Thoracic aorta (tissue), 2 donors: ENCODE measurements at places on chromosomes 5 and 9. TPM values are rescaled to one million over a fixed set of nuclear protein-coding genes. Genes with fewer than 3 reads are reported as not detected.

- H3K36me3 ChIP-seq: no peaks in the 10 kb centered on the region
- peaks cover 32% of the 10 kb centered on the region for H3K4me1 ChIP-seq
- no peaks in the 10 kb centered on the region for H3K27me3 ChIP-seq
- peak; percentile 65 for DNase-seq
- H3K27ac ChIP-seq: peak within 1 kb of the TSS; percentile 91
Observed at GRCh38 chr5:40798012-40798800, at the start of gene PRKAA1. Gene PRKAA1, minus strand, starts transcription at chr5:40798374. Its CDS starts 185 bp downstream, at chr5:40798189.

GRCh38 chr9:38233796-38234355, 158.6 kb upstream of the ALDH1B1 start:
- H3K36me3 ChIP-seq: no peaks in the 10 kb centered on the region
- no peak overlapping the region for H3K27ac ChIP-seq
- H3K4me3 ChIP-seq: no peak overlapping the region
- no peaks in the 10 kb centered on the region for H3K27me3 ChIP-seq
- H3K4me1 ChIP-seq: no peaks in the 10 kb centered on the region
- no peak for DNase-seq

DNA sequence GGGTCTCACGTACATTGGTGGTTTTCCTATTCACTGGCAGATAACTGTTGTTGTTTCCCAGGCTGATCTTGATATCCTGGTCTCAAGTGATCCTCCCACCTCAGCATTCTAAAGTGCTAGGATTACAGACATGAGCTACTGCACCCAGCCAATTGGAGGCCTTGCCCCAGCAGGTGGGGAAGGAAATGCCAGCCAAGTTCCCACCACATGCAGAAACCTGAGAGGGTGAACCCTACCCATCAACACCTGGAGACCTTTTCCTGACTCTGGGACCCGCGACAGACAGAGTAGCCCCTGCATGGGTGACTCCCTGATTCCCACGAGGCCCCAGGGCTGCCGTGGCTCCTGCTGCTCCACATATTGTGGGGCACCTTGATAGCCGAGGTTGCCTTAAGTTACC, 107.7 kb downstream of the GDA start:
- no peak overlapping the region for H3K27ac ChIP-seq
- no peaks in the 10 kb centered on the region for H3K4me1 ChIP-seq
- no peak overlapping the region for H3K4me3 ChIP-seq
- no peaks in the 10 kb centered on the region for H3K36me3 ChIP-seq
- DNase-seq: no peak

The CHSY3 gene
- 28.3 TPM for total RNA-seq

GRCh38 chr5:74149395-74149794, 491.1 kb downstream of the ENC1 start:
- H3K4me1 ChIP-seq: no peaks in the 10 kb centered on the region
- no peak overlapping the region for H3K27ac ChIP-seq
- peak; percentile 9 for DNase-seq

DNA sequence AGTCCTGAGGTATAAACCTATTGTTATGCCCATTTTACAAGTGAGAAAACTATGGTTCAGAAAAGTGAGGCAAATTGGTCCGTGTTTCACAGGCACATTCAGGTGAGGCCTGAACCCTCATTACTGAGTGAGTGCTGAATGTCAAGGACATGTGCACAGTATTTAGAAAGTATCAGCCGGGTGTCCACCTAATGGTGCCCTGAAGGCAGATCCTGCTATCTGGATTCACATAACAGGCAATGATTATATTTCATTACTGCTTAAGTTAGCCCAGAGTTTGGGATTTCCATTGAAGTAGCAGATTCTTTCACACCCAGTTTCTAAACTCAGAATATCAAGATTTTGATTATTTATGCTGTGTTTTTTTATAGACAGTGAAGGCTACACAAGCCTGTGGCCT, 142.7 kb downstream of the LHFPL2 start:
- peaks cover 35% of the 10 kb centered on the region for H3K4me1 ChIP-seq
- DNase-seq: no peak
- no peaks in the 10 kb centered on the region for H3K27me3 ChIP-seq

The C9orf153 gene
- total RNA-seq: 0.68 TPM

The FAM78A gene
- 5.0 TPM for total RNA-seq

The DNM1 gene
- total RNA-seq: 7.2 TPM

DNA sequence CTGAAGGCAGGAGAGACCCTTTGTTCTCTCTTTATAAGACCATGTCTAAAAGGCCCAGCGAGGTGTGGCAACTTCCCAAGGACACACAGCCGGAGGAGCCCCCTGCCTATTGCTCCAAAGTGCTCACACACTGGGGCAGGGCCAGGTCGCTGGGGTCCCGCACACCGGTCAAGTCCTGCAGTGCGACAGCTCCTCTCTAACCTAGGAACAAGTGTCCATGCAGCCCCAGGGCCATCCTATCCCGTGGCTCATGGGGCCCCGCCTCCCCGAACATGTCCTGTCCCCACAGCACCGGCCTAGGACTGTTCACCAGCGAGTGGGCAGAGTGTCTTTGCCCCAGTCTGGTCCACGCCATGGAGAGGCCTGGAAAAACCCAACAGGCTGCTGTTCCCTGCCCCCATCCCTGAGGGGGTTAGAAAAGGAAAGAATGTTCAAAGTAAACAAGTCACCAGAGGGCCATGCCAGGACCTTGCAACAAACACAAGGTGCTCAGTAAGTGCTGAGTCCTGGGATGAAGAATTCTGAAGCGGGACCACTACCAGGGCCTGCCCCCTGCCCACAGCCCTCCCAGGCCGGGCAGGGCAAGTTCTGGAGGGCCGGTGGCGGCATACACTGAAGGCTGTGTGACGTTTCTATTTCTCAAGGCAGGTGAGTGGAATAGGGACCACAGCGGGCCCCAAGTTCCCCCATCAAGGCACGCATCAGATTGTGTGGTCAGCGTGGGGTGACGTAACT, 938 bp downstream of the NINJ1 start:
- H3K4me1 ChIP-seq: peaks cover 41% of the 10 kb centered on the region
- no peaks in the 10 kb centered on the region for H3K36me3 ChIP-seq
- H3K27ac ChIP-seq: peak overlapping the region; percentile 97
- H3K4me3 ChIP-seq: peak overlapping the region; percentile 79
- no peaks in the 10 kb centered on the region for H3K27me3 ChIP-seq

The STK32A gene
- total RNA-seq: 9.5 TPM

The STRBP gene
- 2.8 TPM for total RNA-seq

DNA sequence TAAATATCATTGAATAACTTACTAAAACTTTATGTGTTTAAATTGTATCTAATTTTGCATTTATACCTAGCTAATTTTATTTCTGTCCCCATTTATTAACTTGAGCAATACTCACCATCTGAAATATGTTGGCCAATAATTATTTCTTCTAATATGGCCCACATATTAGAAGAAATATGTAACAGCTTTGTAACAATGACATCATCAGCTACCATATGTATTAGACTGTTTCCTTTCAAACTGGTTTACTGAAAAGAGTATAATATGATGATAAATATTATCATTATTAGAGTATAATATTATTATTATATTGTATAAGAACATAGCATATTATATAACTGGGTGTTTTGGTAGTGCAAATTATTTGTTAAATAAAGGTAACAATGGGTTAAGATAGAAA, 220.5 kb downstream of the FBXL7 start:
- H3K36me3 ChIP-seq: no peaks in the 10 kb centered on the region
- no peak overlapping the region for H3K27ac ChIP-seq

The SPINK7 gene
- not detected for total RNA-seq

GRCh38 chr9:76756941-76757673, 7.1 kb upstream of the PCA3 start:
- H3K4me3 ChIP-seq: no peak overlapping the region
- H3K36me3 ChIP-seq: no peaks in the 10 kb centered on the region
- H3K4me1 ChIP-seq: peaks cover 7% of the 10 kb centered on the region
- H3K27ac ChIP-seq: no peak overlapping the region
- DNase-seq: no peak

DNA sequence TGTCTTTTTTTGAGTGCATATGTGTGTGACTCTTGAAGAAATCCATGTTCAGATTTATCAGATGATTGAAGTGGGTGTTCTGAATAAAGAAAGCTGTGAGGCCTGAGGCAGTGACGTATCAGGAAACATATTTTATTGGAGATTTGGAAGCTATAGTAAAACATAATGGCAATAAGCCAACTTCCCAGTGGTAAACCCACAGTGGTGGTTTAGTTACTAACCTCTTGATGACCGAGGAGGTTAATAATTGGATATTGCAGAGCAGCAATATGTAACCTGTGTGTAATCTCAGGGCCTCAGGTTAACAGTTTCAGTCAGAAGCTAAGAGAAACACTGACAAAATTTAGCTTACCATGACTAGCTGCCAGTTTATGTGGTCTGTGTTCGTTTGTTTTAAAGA, 6.9 kb downstream of the RGMB start:
- no peak for DNase-seq
- peaks cover 19% of the 10 kb centered on the region for H3K4me1 ChIP-seq
- no peak overlapping the region for H3K4me3 ChIP-seq
- no peak overlapping the region for H3K27ac ChIP-seq

The ASPN gene
- 122 TPM for total RNA-seq

GRCh38 chr5:40679913-40680681, at the start of gene PTGER4:
Gene PTGER4, plus strand, starts transcription at chr5:40679915. Its CDS starts 1,079 bp downstream, at chr5:40680994.
- DNase-seq: no peak
- no peaks in the 10 kb centered on the region for H3K36me3 ChIP-seq
- peaks cover 15% of the 10 kb centered on the region for H3K4me1 ChIP-seq
- peak within 1 kb of the TSS; percentile 68 for H3K27ac ChIP-seq
- H3K4me3 ChIP-seq: peak within 1 kb of the TSS; percentile 94
- H3K27me3 ChIP-seq: no peaks in the 10 kb centered on the region

- peak overlapping the region; percentile 90 for H3K27ac ChIP-seq
- H3K27me3 ChIP-seq: no peaks in the 10 kb centered on the region
- peak overlapping the region; percentile 77 for H3K4me3 ChIP-seq
Observed at GRCh38 chr9:69759021-69759420, 790 bp downstream of the PTAR1 start.

DNA sequence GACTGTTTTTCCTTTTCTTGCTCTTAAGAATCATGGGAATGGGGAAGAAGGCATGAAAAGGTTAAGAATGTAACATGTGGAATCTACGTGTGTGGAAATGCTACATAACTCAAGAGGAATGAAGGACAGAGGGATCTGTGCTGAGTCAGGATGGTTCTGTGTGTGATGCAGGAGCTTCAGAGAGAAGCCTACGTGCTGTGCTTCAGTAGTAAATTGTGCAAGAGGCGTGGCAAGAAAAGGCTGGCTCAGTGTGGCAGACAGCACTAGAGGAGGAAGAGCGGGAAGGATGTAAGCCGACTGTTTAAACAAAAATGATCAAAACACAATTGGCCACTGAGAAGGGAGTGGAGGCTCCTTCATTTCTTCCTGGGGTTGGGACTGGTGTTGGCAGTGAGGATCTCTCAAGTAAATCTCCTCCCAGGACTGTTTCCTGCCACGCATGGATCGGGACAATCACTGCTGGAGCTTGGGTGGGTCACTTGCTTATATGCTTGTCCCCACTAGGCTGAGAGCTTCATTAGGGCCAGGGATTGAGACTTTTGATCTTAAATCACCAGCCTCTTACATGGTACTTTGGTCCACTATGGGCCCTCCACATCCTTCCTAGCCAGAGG, 59.4 kb upstream of the BASP1 start:
- H3K4me1 ChIP-seq: no peaks in the 10 kb centered on the region
- H3K36me3 ChIP-seq: no peaks in the 10 kb centered on the region
- H3K4me3 ChIP-seq: no peak overlapping the region
- no peak overlapping the region for H3K27ac ChIP-seq
- no peak for DNase-seq

- H3K27me3 ChIP-seq: no peaks in the 10 kb centered on the region
- H3K4me3 ChIP-seq: peak within 1 kb of the TSS; percentile 57
- DNase-seq: no peak
- H3K27ac ChIP-seq: no peak within 1 kb of the TSS
Observed at GRCh38 chr5:141430332-141431113, at the start of gene PCDHGA12. Gene PCDHGA12, plus strand, starts transcription at chr5:141430507. Its CDS starts 253 bp downstream, at chr5:141430760.

DNA sequence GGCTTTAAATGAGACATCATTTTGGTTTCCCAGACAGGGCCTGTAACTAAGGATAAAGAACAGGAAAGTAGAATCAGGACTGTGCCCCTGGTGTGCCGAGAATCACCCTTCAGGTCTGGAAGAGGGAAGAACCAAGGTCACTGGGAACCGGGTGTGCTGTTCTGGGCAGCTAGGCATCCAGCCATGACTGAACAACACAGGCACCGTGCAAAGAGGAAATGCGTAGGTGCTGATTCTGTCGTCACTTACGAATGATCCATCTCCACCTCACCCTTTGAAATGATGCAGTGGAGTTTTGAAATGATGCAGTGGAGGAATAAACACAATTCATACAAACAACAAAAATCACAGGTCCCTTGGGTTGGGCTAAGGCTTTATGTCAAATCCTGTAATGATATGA, 64.4 kb downstream of the MAP1B start:
- H3K27ac ChIP-seq: peak overlapping the region; percentile 66
- DNase-seq: no peak
- H3K27me3 ChIP-seq: no peaks in the 10 kb centered on the region
- H3K4me3 ChIP-seq: no peak overlapping the region
- peaks cover 5% of the 10 kb centered on the region for H3K4me1 ChIP-seq
- H3K36me3 ChIP-seq: no peaks in the 10 kb centered on the region

DNA sequence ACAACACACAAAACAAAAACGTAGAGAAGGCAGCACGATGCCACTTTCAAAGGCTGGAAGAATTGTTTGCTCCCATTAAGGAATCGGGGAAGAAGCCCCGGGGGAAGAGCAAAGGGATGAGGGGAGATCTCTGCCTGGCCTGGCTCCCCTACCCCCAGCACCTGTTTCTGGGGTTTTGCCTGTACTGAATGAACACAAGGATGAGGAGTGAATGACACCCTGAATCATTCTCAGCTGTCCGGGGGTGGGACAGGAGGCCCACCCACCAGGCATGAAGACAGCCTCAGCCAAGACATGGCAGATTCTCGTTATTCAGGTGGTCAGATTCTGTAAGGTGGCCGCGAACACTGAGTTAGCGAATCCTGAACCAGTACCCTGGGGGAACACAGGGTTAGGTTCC, 7.5 kb downstream of the TBC1D9B start:
- no peak for DNase-seq
- H3K27ac ChIP-seq: no peak overlapping the region
- peaks cover 44% of the 10 kb centered on the region for H3K36me3 ChIP-seq
- H3K4me1 ChIP-seq: no peaks in the 10 kb centered on the region
- no peaks in the 10 kb centered on the region for H3K27me3 ChIP-seq
- no peak overlapping the region for H3K4me3 ChIP-seq

The DIAPH1 gene
- 93.1 TPM for total RNA-seq

DNA sequence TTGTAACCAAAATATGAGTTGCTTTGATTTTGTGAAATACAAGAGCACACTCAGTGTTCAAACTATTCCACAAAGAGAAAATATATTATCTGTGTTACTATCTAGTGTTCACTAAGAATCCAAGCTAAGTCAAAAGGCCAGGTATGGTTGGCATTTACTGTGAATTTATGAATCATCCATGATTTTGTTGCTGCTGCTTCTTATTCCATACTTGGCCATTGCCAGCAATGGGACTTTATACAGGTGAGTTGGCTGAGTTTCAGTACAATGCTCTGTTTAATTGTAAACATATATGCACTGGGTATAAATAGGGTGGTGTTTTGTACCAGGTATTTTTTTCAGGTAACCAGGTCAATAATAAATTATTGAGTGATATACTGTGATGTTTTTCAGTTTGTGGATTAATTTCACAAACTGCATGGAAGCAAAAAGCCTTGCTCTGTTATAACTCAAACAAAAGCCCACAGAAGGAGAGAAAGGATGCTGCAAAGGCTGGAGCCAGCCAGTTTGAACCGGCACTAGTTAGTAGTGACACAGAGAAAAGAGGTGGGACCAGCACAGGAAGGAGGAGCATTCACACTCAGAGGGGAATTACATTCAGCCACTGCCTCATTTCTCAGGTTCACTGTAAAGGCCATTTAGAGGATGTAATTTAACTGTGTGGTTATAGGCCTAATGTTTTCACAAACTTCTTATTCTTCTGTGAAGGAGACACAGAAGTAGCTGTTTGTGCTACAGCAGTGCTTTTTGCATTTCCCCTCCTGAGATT, 381.8 kb downstream of the ADGRV1 start:
- peaks cover 21% of the 10 kb centered on the region for H3K4me1 ChIP-seq
- no peak for DNase-seq
- H3K4me3 ChIP-seq: no peak overlapping the region
